ENCODE measurements at places on chromosomes 11 and 22. TPM values are rescaled to one million over a fixed set of nuclear protein-coding genes. Genes with fewer than 3 reads are reported as not detected.

GRCh38 chr11:13114566-13115379 is 105.7 kb downstream of the RASSF10 start:
- no peak for DNase-seq
- H3K27ac ChIP-seq: no peak overlapping the region
- no peaks in the 10 kb centered on the region for H3K36me3 ChIP-seq
- no peaks in the 10 kb centered on the region for H3K27me3 ChIP-seq
- no peak overlapping the region for H3K4me3 ChIP-seq
- no peaks in the 10 kb centered on the region for H3K4me1 ChIP-seq

Gene TPST2
- total RNA-seq: 23.9 TPM

DNA sequence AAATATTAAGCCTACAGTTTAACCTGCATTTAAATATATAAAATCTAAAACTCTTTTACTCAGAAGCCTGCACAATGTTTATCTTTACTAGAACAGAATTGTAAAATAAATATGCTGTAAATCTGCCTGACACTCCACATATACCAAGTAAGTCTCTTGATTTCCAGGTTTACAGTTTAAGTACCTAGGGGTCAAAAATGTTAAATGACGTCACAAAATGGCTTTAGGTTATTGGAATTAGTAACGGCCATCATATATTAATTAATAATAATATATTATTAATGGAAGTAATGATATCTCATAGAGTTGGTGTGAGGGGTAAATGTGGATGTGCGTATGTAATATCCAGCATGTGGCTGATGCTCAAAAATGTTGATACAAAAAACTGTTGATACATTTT is 114.8 kb upstream of the ANO5 start:
- H3K27ac ChIP-seq: no peak overlapping the region
- H3K4me3 ChIP-seq: no peak overlapping the region
- H3K36me3 ChIP-seq: no peaks in the 10 kb centered on the region
- H3K27me3 ChIP-seq: no peaks in the 10 kb centered on the region

DNA sequence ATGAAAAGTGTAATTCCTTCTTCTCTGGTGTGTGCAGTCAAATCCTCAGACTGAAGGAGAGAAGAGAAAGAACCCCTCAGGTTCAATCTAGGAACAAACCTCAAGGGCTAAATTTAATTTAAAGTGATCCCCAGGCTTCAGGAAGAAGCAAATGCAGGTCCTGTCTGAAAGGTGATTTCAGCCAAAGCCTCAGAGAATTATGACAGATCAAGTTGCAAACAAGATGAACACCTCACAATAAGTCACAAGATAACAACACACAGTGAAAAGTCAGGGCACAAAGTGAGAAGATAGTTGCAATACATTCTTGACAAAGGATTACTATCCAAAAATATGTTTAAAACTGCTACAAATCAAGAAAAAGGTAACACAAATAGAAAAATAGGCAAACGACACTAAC is 11.8 kb downstream of the ZP1 start:
- no peak for DNase-seq
- H3K36me3 ChIP-seq: peaks cover 25% of the 10 kb centered on the region
- no peaks in the 10 kb centered on the region for H3K27me3 ChIP-seq
- H3K27ac ChIP-seq: no peak overlapping the region

Gene OR51B2
- not detected for total RNA-seq

Gene DRG1
- total RNA-seq: 82.5 TPM

GRCh38 chr11:69924308-69925161 is 105.3 kb upstream of the FGF3 start:
- no peak overlapping the region for H3K27ac ChIP-seq
- H3K4me1 ChIP-seq: no peaks in the 10 kb centered on the region
- no peak for DNase-seq
- H3K36me3 ChIP-seq: no peaks in the 10 kb centered on the region

Gene OR5M11
- not detected for total RNA-seq

DNA sequence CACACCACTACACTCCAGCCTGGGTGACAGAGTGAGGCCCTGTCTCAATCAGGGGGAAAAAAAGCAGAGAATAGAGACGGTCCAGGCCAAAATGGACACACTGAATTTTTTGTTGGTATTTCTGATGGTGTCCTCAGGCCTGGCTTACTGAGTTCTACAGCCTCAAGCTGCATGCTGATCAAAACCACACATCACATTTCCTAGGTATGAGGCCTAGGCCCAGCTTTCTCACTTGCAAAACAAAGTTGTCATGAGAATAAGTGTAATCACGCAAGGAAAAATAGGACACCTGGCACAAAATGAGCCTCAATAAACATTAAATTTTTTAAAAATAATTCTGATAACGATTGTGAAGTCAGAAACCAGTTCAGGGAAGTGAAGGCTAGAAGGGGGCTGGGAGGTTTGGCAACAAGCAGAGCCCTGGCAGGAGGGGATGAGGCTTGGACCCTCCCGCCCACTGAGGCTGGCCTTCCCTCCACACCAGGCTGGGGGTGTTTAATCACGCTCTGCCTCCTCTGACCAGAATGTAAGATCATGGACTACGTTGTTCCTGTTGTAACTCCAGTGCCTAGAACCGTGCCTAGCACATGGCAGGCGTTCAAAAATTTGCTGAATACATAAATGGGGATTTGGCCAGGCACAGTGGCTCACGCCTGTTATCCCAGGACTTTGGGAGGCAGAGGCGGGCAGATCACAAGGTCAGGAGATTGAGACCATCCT is 18.1 kb downstream of the PACSIN2 start:
- peaks cover 35% of the 10 kb centered on the region for H3K4me1 ChIP-seq
- no peak for DNase-seq
- H3K27ac ChIP-seq: no peak overlapping the region
- no peaks in the 10 kb centered on the region for H3K36me3 ChIP-seq
- no peak overlapping the region for H3K4me3 ChIP-seq

DNA sequence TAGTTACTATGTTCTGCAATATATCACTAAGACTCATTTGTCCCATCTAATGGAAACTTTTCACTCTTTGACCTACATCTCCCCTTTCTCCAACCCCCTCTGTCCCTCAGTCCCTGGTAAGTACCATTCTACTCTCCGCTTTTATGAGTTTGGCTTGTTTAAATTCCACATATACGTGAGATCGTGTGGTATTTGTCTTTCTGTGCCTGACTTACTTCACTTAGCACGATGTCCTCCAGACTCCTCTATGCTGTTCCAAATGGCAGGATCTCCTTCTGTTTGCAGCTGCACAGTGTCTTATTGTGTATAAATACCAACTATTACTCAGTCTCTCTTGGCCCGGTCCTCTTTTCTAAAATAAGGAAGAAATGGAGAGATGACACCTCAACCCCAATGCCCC is 205.4 kb upstream of the NTM start:
- H3K4me3 ChIP-seq: no peak overlapping the region
- no peak overlapping the region for H3K27ac ChIP-seq
- no peaks in the 10 kb centered on the region for H3K4me1 ChIP-seq
- no peaks in the 10 kb centered on the region for H3K27me3 ChIP-seq
